ENCODE measurements at places on chromosomes 7 and 10.

- DNase-seq: no peak
These were observed 637.7 kb downstream of the PARD3 start for GRCh38 chr10:34177445-34177844.

DNA sequence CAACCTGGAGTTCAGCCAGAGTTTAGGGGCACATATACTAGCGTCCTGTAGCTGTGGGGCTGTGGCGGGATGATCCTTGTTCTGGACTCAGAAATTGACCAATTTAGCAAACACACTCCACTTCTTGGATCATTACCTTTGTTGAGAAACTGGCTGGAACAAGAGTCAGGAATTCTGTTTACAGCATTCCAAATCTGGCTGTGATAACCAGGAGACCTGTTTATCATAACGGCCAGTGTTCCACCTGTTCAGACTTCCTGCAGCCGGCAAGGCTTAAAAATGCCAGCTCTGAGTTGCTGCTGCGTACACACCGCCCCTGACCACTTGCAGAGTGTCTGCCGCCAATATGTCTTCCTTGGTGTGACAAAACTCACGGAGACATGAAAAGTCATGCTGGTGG is 64.8 kb downstream of the ARMC3 start:
- DNase-seq: no peak

DNA sequence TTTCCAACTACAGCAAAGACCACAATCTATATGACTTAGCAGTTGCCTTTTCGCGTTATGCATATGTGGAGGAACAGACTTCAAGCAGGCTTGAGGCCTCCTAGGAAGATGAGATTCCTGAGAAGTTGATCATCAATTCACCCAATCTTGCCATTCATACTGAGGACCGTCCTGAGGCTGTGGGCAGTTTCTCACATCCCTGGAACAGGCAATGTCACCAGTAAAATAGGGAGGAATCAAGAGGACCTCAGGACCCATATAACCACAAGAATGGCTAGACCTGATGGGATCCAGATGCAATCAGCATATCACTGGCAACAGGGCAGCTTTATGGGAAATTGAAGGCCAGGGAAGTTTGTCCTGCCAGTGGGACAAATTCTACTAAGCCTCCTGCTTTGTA is 17.3 kb downstream of the KDM7A start:
- DNase-seq: no peak

DNA sequence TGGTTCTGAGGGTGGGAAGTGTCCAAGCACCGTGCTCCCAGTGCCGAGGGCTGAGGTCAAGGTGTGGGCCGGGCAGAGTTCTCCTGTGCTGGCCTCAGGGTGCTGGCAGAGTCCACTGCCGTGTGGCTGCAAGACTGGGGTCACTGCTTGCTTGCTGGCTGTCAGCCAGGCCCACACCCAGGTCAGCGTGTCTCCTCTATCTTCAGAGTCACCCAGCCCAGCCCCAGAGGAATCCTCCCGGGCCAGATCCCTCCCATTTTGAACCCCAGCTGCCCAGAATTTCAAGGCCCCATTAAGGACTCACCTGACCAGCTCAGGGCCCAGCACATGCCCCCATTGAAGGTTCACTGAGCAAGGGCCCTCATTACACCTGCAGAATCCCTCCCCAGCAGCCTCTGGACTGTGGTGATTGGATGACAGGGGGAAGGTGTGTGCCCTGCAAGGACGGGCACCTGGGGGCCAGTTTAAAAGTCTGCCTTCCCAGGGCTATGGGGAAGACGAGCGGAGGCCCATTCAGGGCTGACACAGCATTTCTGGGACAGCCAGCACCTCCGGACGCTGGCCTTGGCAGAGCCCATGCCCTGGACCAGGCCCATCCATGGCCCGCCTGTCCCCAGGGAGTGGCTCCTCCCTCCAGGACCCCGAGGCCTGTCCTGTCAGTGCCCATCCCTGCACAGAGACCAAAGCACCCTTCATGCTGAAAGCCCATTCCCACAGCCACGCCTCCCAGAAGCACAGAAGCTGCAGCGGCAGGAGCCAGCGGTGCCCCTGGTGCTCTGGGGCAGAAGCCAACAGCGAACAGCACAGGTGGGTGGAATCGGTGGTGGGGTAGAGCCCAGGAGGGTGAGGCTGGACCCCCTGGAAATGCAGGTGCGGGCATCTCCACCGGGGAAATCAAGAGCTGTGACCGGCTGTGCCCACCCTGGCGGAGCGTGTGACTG is 45.1 kb upstream of the PPP2R2D start:
- DNase-seq: no peak

DNA sequence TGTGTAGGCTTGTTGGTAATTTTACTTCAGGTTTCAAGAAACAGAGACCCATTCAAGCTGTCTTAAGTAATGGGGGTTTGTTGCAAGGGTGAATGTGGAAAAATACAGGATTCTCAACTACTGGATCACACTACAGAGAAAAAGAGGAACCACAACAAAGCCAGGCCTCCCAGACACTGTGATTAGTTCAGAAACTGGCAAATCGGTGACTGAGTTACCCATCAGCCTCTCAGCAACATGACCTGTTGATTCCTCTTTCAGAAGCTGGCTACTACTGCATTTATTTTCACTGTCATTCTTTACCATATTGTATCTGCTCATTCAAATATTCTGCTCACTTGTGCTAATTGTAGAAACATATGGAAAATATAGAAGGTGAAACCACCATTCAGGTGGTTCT is 16.0 kb downstream of the CCDC71L start:
- DNase-seq: peak; percentile 35

- DNase-seq: no peak
These were observed 208.1 kb downstream of the AHR start for GRCh38 chr7:17506596-17506995.

DNA sequence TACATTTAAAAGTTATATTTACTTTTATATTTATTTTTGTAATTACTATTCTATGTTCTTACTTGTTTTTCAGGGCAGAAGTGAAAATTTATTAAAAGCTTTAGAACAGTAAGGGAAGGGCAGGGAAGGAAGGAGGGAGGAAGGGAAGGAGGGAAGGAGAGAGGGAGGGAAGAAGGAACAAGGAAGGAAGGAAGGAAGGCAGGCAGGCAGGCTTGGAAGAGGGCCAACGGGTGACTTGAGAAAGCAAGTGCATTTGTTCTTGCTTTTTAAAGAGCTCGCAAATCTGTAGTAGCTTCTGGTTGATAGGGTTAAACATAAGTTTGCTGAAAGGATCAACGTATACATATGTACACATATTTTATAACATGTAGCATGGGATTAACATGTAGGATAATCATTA is 725.3 kb upstream of the FZD8 start:
- no peak for DNase-seq

DNA sequence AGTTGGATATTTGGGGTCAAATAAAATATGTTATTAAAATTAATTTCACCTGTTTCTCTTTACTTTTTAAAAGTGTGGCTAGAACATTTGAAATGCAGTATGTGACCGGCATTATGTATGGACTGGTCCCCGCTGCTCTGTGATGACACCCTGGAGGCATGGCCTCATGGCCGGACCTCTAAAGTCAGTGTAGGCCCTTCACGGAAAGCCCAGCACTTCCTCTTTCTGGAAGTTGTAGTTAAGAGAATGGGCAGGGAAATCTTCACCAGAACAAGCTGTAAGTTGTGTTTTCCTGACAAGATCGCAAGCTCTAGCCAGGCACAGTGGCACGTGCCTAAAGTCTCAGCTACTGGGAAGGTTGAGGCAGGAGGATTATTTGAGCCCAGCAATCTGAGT is 38.3 kb upstream of the SRGN start:
- DNase-seq: peak; percentile 31

DNA sequence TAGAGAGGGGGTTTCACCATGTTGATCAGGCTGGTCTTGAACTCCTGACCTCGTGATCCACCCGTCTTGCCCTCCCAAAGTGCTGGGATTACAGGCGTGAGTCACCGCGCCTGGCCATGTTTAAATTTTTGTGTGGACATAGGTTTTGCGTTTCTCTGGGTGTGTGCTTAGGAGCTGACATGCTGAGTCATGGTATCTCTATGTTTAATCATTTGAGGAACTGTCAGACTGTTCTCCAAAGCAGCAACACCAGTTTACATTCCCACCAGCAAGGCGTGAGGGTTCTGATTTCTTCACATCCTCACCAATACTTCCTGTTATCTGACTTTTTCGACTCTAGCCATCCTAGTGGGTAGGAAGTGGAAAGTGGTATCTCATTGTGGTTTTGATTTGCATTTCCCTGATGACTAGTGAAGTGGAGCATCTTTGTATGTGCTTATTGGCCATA is 153.7 kb downstream of the DNAJB6 start:
- DNase-seq: peak; percentile 33
